ENCODE measurements at places on chromosomes 11 and 22. TPM values are rescaled to one million over a fixed set of nuclear protein-coding genes. Genes with fewer than 3 reads are reported as not detected.

Gene VPREB1
- not detected for polyA plus RNA-seq

Gene USP28
- 29.8 TPM for polyA plus RNA-seq

Gene IMMP1L
- polyA plus RNA-seq = 67.5 TPM

Gene TAF10
- 103 TPM for polyA plus RNA-seq

Gene CDC42EP1
- 39.6 TPM for polyA plus RNA-seq

Gene B4GALNT4
- polyA plus RNA-seq = 192 TPM

Gene SHANK3
- polyA plus RNA-seq = 38.5 TPM

Gene RTN4RL2
- polyA plus RNA-seq = 10.9 TPM

Gene OR2D2
- polyA plus RNA-seq = not detected

Gene HDHD5
- 51.9 TPM for polyA plus RNA-seq

Gene DENND6B
- polyA plus RNA-seq = 45.7 TPM

Gene ARHGAP42
- polyA plus RNA-seq = 15.6 TPM

Gene SYT8
- 0.09 TPM for polyA plus RNA-seq

Gene C11orf21
- 0.92 TPM for polyA plus RNA-seq

Gene BRSK2
- polyA plus RNA-seq = 106 TPM

Gene OR2AG1
- not detected for polyA plus RNA-seq

Gene UBQLNL
- 0.33 TPM for polyA plus RNA-seq

Gene TTC36
- 3.5 TPM for polyA plus RNA-seq

Gene POGLUT3
- 17.5 TPM for polyA plus RNA-seq

Gene NXPE4
- 0.12 TPM for polyA plus RNA-seq

Gene MMP10
- polyA plus RNA-seq = not detected

Gene SCGB2A2
- polyA plus RNA-seq = not detected

Gene SERPINH1
- 85.1 TPM for polyA plus RNA-seq

Gene SLC17A6
- 46.7 TPM for polyA plus RNA-seq

Gene PRR5L
- 28.4 TPM for polyA plus RNA-seq

Gene LRRC32
- polyA plus RNA-seq = 9.8 TPM

Gene ST13
- polyA plus RNA-seq = 373 TPM

Gene PANX2
- 21.6 TPM for polyA plus RNA-seq

Gene MRPL17
- 47.4 TPM for polyA plus RNA-seq

Gene H19
- 701 TPM for polyA plus RNA-seq

Gene CRELD2
- polyA plus RNA-seq = 44.9 TPM

Gene TEX12
- polyA plus RNA-seq = 0.14 TPM

Gene MRGPRX4
- not detected for polyA plus RNA-seq

Gene CST6
- polyA plus RNA-seq = not detected

Gene MMP13
- polyA plus RNA-seq = 0.08 TPM

Gene ZNRF3
- polyA plus RNA-seq = 12.3 TPM

Gene KRTAP5-2
- polyA plus RNA-seq = 0.50 TPM

Gene TKFC
- 37.7 TPM for polyA plus RNA-seq

Gene RAB39A
- polyA plus RNA-seq = 7.8 TPM

Gene C22orf31
- not detected for polyA plus RNA-seq

Gene GGTLC3
- 0.24 TPM for polyA plus RNA-seq

Gene MS4A15
- polyA plus RNA-seq = not detected

Gene NAALADL1
- 8.1 TPM for polyA plus RNA-seq

Gene GCAT
- polyA plus RNA-seq = 27.5 TPM

Gene PRRG4
- 0.98 TPM for polyA plus RNA-seq

Gene WT1
- 1.7 TPM for polyA plus RNA-seq

Gene KDM4E
- not detected for polyA plus RNA-seq

Gene IGF2
- polyA plus RNA-seq = 344 TPM

Gene TMPRSS13
- 0.35 TPM for polyA plus RNA-seq

Gene LMNTD2
- polyA plus RNA-seq = 7.6 TPM

Gene B3GAT1
- polyA plus RNA-seq = 142 TPM

Gene UPB1
- 1.5 TPM for polyA plus RNA-seq
